CD4-positive, alpha-beta T cell treated with Interleukin-21 for 1 hour (primary cell): ENCODE measurements at places on chromosomes 11 and 22.

GRCh38 chr11:75277991-75278790, 37.6 kb downstream of the TPBGL start:
- no peak for DNase-seq

DNA sequence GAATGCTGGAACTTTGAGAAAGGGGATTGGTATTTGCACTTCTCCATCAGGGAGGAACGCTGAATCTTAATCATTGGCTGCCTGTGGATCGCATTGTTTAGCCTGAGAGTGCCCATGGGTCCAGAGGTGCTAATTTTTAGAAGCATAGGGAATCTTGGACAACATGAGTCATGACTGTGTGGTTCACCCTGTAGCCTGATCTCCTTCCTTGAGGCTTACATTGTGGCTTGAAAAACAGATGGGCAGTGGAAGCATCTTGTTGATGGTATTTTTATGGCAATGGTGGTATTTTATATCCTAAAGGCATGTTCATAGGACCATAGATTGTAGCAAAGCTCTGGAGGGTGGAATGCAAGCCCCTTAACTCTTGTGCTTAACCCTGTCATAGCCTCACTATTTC, 99.2 kb upstream of the DBX1 start:
- no peak for DNase-seq

- no peak for DNase-seq
These were observed 379 bp upstream of the BRMS1 start for GRCh38 chr11:66345316-66345649.

DNA sequence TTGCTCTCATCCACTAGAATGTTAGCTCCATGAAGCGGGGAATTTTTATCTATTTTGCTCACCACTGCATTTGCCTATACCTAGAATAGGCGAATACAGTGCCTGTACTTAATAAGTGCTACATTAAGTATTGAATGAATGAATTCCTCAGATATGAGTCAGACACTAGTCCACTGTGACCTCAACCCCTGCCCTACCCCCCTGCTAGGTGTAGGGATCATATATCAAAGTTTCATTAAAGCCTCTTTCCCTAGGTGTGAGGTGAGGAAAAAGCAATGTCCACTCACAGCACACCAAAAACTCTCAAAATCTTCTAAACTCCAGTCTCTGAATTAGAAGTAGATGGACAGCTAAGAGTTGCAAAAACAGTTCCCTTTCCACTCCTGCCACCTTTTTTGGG, 9.8 kb upstream of the PSMA1 start:
- DNase-seq, result no peak

GRCh38 chr11:102709201-102709945, 3.8 kb upstream of the MMP27 start:
- DNase-seq, result no peak
